Chondrocyte (in vitro differentiated cells): ENCODE measurements at places on chromosomes 4 and X. TPM values are rescaled to one million over a fixed set of nuclear protein-coding genes. Genes with fewer than 3 reads are reported as not detected.

- H3K27me3 ChIP-seq, result no peaks in the 10 kb centered on the region
- no peak overlapping the region for H3K4me3 ChIP-seq
- peaks cover 2% of the 10 kb centered on the region for H3K36me3 ChIP-seq
- no peaks in the 10 kb centered on the region for H3K4me1 ChIP-seq
- DNase-seq, result no peak
- no peak overlapping the region for H3K27ac ChIP-seq
These were observed 263.6 kb downstream of the PTTG2 start for GRCh38 chr4:38223782-38224236.

- H3K4me1 ChIP-seq, result no peaks in the 10 kb centered on the region
- peaks cover 19% of the 10 kb centered on the region for H3K27me3 ChIP-seq
- no peak overlapping the region for H3K4me3 ChIP-seq
These were observed 156.0 kb downstream of the DCHS2 start for GRCh38 chr4:154335588-154335987.

GRCh38 chr4:8101213-8102075, 57.2 kb downstream of the ABLIM2 start:
- peaks cover 44% of the 10 kb centered on the region for H3K27me3 ChIP-seq
- no peaks in the 10 kb centered on the region for H3K36me3 ChIP-seq
- peaks cover 19% of the 10 kb centered on the region for H3K4me1 ChIP-seq
- no peak overlapping the region for H3K4me3 ChIP-seq

Gene RPS6KA6
- 2.4 to 2.7 TPM (median 2.5 TPM) in 3 replicates for total RNA-seq

DNA sequence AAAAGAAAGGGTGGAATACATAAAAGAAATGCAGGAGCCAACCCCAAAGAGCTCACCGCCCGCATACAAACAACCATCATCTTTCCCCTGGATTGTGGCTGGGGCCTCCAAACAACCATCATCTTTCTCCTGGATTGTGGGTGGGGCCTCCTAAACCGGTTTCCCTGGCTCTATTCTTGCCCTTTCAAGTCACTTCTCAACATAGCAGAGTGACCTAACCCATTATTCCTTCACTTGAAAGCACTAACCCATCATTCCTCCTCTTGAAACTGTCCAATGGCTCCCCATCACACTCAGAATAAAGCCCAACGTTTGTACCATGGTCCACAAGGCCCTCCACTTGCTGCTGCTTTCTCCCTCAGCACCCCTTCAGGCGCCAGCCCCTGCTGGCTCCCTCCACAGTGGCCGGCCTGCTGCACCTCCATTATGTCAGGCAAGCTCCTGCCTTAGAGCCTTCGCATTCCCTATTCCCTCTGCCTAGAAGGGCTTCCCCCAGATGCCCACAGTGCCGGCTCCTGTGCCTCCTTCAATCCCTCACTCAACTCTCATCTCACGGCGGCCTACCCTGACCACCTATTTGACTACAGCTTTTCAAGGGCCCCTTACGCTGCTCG, 24.1 kb downstream of the SMIM43 start:
- no peak overlapping the region for H3K27ac ChIP-seq
- H3K27me3 ChIP-seq, result no peaks in the 10 kb centered on the region
- DNase-seq, result no peak
- no peaks in the 10 kb centered on the region for H3K36me3 ChIP-seq
- H3K4me1 ChIP-seq, result peaks cover 21% of the 10 kb centered on the region
- no peak overlapping the region for H3K4me3 ChIP-seq

DNA sequence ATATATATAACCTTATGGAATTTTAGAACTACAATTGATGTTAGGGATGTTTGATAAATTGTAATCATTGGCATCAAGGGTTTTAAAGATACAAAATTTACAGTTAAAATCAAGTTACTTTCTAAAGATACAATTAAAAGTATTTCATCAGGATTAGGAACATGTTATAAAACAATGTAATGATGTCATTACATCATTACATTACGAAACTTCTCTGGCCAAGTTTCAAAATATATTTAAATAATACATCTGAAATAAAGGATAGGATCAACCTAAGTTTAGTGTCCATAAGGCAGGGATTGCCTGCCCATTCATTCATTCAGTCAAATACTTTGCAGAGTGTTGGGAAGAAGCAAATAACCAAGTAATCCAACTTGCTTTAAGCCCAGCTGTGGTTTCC, 75.1 kb downstream of the TENM3 start:
- no peak overlapping the region for H3K4me3 ChIP-seq
- no peaks in the 10 kb centered on the region for H3K27me3 ChIP-seq
- peaks cover 13% of the 10 kb centered on the region for H3K36me3 ChIP-seq
- no peak overlapping the region for H3K27ac ChIP-seq
- no peaks in the 10 kb centered on the region for H3K4me1 ChIP-seq
- no peak for DNase-seq

Gene FAM184B
- 0.02 TPM in 1 of 3 replicates, not detected in the others for total RNA-seq

Gene TCEAL4
- total RNA-seq, result 84.5 to 91.5 TPM (median 88.0 TPM) in 3 replicates

Gene TEX13A
- not detected in 3 replicates for total RNA-seq

GRCh38 chrX:8879750-8880149, 78.6 kb upstream of the FAM9A start:
- H3K27me3 ChIP-seq, result peaks cover 2% of the 10 kb centered on the region
- no peak for DNase-seq
- no peaks in the 10 kb centered on the region for H3K36me3 ChIP-seq
- no peak overlapping the region for H3K4me3 ChIP-seq

DNA sequence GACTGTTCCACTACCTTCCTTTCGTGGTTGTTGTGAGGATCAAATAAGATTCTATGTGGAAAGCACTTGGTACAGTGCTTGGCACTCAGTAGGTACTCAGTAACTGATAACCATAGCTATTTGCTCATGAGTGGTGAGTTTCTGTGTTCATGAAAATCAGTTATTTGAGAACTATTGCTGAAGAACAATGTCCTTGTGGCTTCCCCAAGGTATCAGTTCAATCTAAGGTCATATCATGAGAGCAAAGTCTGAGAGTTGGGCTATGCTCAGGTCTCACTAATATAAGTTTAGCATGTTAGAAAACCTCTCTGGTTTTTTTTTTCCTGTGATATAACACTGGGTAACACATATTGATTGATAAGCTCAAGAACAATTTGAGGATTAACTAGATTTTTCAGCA, 147.8 kb downstream of the GRIA3 start:
- H3K4me3 ChIP-seq, result no peak overlapping the region
- H3K36me3 ChIP-seq, result no peaks in the 10 kb centered on the region
- DNase-seq, result no peak
- no peak overlapping the region for H3K27ac ChIP-seq
- no peaks in the 10 kb centered on the region for H3K4me1 ChIP-seq

Gene EGFL6
- 0.18 to 0.22 TPM in 2 of 3 replicates, not detected in the other for total RNA-seq

DNA sequence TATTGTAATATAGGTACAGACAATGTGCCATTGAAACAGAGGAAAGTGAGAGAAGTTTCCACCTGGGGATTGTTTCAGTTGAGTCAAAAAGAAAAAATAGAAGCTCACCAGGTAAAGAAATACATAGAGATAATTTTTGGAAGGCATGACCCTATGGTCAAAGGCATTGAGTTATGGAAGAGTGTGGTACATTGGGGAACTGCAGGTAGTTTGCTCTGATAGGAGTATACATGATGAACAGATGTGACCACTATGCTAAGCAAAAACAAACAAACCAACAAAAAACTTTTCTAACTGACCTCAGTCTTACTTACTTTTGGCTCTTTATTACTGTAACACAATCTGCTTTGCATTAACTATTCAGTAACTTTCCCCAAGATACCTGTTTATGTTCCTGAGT, 85.9 kb downstream of the UGT8 start:
- no peak overlapping the region for H3K4me3 ChIP-seq
- H3K4me1 ChIP-seq, result no peaks in the 10 kb centered on the region
- H3K27ac ChIP-seq, result no peak overlapping the region

GRCh38 chr4:184313058-184313581, 95.4 kb upstream of the ENPP6 start:
- H3K4me3 ChIP-seq, result no peak overlapping the region
- H3K27ac ChIP-seq, result no peak overlapping the region
- H3K36me3 ChIP-seq, result no peaks in the 10 kb centered on the region
- no peaks in the 10 kb centered on the region for H3K27me3 ChIP-seq
- no peak for DNase-seq

DNA sequence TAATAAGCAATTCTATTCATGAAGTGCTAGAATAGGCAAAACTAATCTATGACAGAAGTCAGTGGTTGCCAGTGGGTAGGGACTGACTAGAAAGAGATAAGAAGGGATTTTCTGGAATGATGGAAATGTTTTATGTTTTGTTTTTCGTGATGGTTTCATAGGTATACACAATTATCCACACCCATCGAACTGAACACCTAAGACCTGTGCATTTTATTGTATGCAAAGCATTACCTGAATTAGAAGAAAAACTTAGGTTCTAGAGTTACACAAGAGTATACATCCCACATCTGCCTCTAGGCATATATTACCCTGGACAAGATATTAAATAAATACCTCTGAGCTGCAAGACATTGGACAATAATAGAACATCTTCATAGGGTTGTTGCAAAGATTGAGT, 205.2 kb downstream of the SOWAHB start:
- H3K36me3 ChIP-seq, result no peaks in the 10 kb centered on the region
- H3K4me1 ChIP-seq, result peaks cover 63% of the 10 kb centered on the region
- H3K27me3 ChIP-seq, result no peaks in the 10 kb centered on the region
- DNase-seq, result no peak
